Mucosa of descending colon (tissue), 3 donors: ENCODE measurements at places on chromosomes 4 and X. TPM values are rescaled to one million over a fixed set of nuclear protein-coding genes. Genes with fewer than 3 reads are reported as not detected.

The SFRP2 gene
- 51.9 TPM for total RNA-seq

The ADAM29 gene
- not detected for total RNA-seq

The SHOX gene
- 0.12 TPM for total RNA-seq

The GLRA3 gene
- not detected for total RNA-seq

The LIMCH1 gene
- 15.7 TPM for total RNA-seq

The DCX gene
- total RNA-seq = not detected

The SMR3B gene
- not detected for total RNA-seq

The ARHGEF6 gene
- total RNA-seq = 2.8 TPM

The VAMP7 gene
- total RNA-seq = 32.6 TPM

The ADGRG2 gene
- total RNA-seq = 0.38 TPM

The ARX gene
- total RNA-seq = 0.13 TPM

The VEGFD gene
- 0.55 TPM for total RNA-seq

The KLF8 gene
- total RNA-seq = 9.2 TPM

The TLL1 gene
- total RNA-seq = 4.8 TPM

DNA sequence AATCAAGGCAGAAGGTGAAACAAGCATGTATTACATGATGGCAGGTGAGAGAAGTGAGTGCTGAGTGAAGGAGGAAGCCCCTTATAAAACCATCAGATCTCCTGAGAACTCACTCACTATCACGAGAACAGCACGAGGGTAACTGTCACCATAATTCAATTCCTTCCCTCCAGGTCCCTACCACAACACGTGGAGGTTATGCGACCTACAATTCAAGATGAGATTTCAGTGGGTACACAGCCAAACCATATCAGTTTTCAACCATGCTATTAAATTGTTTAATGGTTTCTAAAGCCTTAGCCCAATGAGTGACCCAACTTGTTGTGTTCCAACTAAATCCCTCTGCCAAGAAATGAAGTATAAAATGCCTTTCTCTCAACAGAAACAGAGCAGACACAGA, 519.8 kb downstream of the GBA3 start:
- DNase-seq = no peak

- DNase-seq = no peak
Observed at GRCh38 chr4:153420361-153420760, 45.8 kb upstream of the TMEM131L start.

GRCh38 chr4:7945709-7946380, 6.2 kb upstream of the AFAP1 start:
- DNase-seq = no peak

GRCh38 chr4:157824021-157824420, 348.8 kb downstream of the GASK1B start:
- no peak for DNase-seq

DNA sequence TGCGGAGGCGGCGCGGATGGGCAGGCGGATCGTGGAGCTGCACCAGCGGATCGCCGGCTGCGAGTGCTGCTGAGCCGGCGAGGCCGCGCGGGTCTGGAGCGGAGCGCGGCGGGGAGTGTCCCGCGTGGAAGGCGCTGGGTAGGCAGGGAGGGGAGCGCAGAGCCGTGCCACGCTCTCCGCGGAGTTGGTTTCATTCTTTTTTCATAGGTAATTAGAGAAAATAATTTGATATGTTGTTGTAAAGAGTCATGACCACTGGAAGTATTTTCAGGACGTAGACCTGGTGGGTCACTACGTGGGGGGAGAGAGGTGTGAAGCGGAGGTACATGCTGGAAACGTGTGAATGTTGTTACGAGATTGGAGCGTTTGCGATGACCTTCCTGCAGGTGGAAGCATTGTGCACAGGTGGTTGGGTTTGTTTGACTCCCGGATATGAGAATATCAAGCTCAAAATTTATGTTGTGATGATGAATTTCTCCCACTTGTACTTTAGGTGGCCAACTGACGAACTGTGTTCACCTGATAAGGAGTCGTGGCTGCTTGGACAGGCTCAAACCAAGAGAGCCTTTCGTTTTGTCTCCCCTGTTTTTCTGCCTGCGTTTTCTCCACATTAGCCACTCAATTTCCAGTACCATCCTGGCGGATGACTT, 19.1 kb upstream of the S100P start:
- peak; percentile 72 for DNase-seq

DNA sequence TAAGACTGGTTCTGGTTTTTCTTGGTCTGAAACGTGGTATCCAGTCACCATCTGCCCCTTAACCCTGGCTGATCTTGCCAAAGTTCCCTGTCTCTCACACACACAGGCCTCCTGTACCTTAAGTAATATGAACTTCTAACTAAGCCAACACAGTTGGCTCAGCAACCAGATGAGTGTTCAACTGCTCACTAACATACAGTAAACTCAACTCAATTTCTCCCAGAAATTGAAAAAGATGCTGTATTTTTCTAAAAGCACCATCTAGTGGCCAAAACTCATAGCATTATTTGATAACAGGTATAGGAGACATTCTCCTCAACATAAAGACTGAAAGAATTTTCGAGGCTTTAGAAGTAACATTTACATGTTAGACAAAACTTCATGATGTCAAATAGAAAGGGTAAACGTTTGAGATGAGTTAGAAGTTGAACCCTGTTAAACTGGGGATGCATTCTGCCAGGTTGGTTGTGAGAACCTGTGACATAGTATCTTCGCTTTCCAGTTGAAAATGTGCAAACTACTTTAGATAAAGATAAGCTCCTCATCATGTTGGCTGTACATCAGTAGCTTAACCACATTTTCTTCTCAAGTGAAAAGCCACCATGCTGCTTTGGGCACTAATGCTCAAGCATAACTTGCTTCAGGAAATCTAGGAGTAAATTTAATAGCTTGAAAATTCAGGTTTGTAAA, 31.2 kb downstream of the CCNI start:
- no peak for DNase-seq

GRCh38 chr4:122073615-122074014, 78.5 kb upstream of the BLTP1 start:
- no peak for DNase-seq

DNA sequence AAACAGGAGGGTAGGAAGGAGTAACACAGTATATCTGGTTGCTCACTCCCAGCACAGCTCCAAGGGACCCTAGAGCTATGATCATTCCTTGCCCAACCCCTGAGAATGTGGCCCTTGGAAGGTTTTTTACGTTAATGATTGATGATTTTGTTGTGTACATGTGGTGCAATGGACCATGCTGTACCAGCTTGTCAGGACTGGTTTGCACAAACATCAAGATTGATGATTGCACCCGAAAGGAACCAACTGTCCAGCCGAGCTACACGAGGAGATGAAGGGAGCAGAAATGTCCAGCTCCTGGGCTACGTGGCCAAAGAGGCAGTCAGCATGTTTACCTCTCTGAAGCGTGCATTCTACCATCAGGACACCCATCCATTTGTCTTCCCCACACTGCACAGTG, 83.2 kb upstream of the USP9X start:
- DNase-seq = no peak

DNA sequence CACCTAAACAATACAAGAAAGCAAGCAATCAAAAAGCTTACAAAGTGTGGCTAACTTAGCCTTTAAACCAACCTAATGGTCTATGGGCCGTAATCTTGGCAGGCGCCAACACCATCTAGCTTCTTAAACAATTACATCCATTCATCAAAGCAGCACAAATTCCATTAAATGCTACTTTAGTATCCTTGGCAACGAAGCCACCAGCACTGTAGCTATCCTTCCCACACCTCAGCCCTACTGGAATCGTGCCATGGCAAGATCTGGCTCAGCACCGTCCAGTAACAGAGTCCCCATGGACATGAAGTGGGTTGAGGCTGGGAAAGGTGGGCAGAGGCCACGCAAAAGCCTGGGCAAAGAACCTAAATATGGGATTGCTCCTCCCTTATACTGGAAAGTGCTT, 91.6 kb upstream of the MAP3K15 start:
- DNase-seq = no peak

DNA sequence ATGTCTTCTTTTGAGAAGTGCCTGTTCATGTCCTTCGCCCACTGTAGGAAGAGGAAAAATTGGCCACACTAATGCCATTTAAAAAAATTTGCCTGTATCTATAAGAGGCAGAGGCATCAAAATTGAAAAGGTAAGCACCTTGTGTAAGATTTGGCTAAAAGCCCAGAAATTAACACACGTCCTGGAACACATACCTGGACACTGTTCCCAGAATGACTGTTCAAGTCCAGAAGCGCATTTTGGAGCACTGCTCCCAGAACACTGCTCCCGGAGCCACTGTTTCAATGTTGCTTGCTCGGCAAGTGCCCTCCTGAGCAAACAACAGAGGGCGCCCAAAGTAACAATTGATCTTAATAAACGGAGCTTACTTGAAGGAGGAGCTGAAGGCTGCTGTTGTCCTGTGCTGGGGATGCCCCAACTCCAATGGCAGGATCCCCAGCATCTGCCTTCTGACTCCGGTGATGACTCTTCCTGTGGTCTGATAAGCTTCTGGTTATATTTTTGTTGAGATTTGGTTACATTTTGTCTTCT, 1958.6 kb downstream of the C4orf33 start:
- no peak for DNase-seq

GRCh38 chr4:87228262-87228860, 7.9 kb upstream of the KLHL8 start:
- DNase-seq = no peak

DNA sequence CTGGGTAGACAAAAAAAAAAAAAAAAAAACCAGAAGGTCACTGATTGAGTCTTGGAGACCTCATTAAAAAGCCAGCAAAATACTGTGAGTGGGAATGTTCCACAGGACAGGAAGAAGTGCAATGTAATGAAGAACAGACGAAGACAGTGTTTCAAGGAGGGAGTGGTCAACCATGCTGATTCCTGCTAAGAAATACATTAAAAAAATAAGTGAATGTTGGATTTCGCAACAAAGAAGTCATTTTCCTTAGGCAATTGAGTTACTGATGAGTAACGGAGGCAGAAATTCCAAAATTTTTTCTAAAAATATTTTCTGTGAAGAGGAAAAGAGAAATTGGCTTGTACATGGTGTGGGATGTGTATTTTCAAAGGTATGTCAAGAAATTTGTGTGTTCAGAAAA, 94.3 kb upstream of the FAM47B start:
- DNase-seq = no peak

DNA sequence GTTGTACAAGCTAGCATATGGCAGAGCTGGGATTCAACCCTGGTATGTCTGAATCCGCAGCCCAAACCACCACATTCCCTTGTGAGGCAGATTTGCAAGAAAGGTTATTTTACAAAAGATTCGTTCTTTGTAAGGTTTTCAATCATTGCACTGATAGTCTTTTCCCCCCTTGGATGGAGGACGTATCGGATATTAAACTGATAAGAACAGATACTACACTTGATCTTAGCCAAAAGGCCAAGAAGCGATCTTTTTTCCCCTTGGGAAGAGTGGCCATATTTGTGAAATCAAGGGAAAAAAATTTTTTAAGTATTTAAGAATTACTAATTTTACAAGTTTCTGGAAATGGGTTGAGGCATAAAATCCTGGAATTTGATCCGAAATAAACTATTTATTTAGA, 34.4 kb upstream of the MSMO1 start:
- no peak for DNase-seq

DNA sequence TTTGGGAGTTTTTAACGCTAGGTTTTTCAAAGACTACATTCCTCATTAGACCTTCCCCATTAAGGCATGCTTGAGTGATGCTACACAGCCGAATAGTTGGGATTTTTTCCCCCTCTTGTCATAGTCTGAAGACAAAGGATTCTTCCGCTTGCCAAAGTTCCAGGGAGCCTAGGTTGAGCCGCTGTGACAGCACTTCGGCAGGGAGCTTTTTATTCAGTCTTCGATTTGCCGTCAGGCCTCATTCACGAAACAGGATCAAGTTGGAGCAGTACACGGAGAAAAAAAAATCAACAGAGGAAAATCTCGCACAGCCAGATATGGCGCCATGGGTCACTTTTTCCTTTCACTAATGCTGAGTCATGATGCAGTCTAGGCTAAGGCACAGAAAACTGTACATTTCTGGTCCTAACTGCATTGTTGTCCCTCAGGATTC, 24.3 kb downstream of the SHROOM3 start:
- DNase-seq = no peak

GRCh38 chrX:17098516-17099247, 152.2 kb downstream of the REPS2 start:
- DNase-seq = no peak

- no peak for DNase-seq
Observed at GRCh38 chrX:118627084-118627758, 100.2 kb upstream of the IL13RA1 start.

- no peak for DNase-seq
Observed at GRCh38 chr4:32032136-32032672, 1312.0 kb downstream of the PCDH7 start.

GRCh38 chrX:139734996-139735395, 27.0 kb upstream of the MCF2 start:
- no peak for DNase-seq

DNA sequence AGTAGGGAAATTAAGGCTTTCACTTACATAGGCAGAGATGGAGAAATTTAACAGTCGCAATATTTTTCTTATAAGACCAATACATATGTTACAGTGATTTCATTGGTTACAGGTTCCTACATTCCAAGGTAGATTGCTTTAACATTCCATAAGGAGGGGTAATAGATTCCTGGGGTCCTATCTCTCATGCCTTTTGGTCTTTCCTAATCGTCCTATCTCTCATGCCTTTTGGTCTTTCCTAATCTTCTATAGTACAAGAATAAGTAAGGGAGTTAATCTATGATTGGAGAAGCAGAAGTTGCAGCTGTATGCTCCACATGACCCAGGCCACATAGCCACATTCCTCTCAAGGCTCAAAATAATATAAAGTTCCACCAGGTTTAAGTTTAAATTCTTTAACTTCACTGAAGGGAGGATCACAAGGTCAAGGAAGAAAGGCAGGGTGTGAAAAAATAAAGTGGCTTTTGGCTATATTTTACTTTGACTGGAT, 285.0 kb upstream of the BOD1L1 start:
- no peak for DNase-seq

- no peak for DNase-seq
Observed at GRCh38 chrX:65841263-65841662, 173.8 kb downstream of the MSN start.

DNA sequence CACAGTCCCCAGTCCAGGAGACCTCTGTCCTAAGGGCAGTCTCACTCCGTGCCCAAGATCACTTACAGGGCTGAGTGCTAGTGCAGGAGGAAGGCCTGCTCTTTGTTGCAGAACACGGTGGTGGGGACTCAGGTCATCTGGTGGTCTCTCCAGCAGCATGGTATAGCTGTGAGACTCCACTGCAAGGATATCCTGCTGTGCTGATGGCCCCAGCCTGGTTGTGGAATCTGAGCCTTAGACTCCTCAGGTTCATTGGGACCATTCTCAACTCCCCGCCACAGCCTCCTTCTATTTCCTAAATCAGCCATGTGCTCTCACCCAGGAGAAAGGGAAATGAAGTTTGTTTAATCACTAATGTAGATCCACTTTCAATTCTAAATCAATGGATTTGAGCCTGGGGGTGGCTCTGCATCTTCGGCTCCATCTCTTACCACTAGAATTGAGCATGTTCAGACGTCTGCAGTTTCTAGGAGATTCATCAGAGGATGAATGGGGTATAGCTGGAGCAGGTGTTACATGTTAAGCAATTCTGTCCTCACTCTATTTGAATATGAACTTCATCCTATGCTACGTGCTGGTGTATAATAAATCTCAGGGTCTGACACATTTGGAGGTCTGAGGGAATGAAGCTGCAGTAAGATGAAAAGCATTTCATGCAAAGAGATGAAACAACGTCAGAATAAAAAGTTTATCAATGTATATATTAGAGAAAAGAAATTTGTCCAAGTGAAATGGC, 189.2 kb downstream of the MGST2 start:
- no peak for DNase-seq

- DNase-seq = no peak
Observed at GRCh38 chr4:14387647-14388046, 614.6 kb upstream of the CPEB2 start.

GRCh38 chr4:110926841-110927400, 304.0 kb upstream of the PITX2 start:
- DNase-seq = no peak

- DNase-seq = no peak
Observed at GRCh38 chr4:108219998-108220397, 51.3 kb upstream of the LEF1 start.
